ENCODE measurements at places on chromosomes 1 and 21.

DNA sequence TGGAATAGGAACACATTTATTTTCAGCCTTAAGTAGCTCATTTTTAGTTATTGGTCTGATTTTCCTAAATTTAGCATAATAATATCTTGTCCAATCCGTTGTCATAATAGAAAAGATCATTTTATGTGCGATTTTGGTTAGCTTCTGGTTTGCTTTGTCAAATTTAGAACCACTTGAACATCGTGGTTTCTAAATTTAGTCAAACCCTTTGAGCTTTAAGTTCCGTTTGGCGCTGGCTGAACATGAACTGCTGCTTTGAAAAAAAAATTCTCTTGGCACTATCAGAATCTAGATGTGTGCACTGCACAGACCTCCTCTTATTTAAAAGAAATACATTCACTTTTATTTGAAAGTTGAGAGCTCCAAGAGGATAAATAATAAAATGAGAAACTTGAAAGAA, 370.6 kb downstream of the PTPRC start:
- no peak for DNase-seq

DNA sequence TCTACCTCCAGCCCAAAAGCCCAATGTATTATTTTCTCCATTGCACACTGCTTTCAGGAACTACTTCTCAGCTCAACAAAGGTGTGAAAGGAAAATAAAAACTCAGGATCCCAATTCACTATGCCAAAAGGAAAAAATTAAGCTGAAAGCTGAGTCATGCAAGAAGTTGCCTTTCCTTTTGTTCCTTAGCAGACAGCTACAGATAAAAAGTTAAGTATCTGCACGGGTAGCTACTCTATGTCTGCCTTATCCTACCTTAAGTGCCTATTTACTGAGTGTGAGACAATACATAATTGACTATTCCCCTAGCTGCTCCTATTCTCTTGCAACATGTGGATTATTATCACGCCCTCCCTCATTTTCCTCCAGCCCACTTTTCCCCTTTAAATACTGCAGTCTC, 84.1 kb downstream of the ADCY10 start:
- no peak for DNase-seq

DNA sequence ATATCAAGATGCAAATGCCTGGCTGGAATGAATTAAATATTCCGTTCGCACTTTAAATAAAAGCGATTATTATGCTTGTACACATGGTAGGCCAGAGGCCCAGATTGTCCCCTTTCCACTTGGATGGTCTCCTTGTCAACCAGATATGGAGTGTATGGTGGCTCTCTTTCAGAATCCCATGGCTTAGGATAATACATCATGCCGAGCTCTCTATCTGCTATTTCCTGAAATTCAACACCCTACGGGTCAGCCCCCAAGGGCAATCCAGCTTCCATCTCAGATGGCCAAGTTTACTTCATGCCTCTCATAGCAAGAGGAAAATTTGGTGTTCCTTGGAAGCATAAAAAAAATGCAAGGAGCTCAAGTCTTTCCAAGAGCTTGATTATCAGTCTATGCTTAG, 25.4 kb upstream of the FMO1 start:
- no peak for DNase-seq

- no peak for DNase-seq
Measured at GRCh38 chr1:178724728-178725465, at the start of gene RALGPS2. Gene RALGPS2 (plus strand): TSS chr1:178725244. CDS start chr1:178776765, 51,521 bp downstream.

- DNase-seq, result no peak
Measured at GRCh38 chr1:60890664-60891063, 191.7 kb upstream of the NFIA start.

DNA sequence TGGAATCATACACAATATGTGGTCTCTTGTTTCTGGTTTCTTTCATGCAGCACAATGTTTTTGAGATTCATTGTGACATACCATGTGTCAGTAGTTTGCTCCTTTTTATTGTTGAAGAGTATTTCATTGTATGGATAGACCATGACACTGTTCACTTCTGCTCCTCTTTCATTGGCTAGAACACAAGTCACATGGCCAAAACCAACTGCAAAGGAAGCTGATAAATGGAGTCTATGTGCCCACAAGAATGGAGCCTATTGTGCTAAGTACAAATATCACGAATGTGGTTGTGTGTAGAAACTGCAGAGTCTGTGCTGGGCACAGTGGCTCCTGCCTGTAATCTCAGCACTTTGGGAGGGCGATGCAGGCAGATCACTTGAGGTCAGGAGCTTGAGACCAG, 28.6 kb upstream of the FNBP1L start:
- DNase-seq, result no peak

DNA sequence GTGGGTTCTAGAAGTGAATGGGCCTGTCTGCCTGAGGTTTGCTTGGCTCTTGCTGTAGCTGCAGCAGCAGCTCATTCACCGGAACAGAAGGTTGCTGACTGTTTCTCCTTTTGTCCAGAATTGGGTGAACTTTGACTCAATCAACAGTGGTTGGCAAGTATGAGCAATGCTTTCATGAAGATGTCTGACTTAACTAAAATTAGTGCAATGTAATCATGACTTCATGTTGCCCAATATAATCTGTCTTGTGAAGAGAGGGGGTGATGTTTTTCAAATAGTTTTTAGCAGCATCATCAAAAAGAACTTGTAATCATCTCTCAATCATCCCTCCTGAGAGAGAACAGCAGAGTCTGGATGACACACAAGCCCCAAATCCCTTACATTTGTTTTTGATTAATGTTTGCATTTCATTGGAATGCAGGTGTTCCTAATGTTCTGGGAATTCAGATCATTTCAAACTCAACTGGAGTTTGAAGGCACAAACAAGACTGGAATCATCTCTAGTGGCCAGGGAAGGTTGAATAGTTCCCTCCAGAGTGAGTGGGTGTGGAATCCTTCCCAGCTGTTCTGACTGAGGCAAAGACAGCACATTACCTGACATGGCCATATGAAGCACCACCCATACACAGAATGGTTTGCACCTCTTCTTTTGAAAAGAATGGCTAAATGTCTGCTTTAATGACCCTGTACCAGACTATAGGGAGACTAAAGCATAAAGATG, 82.9 kb downstream of the HLX start:
- DNase-seq, result peak; percentile 76

DNA sequence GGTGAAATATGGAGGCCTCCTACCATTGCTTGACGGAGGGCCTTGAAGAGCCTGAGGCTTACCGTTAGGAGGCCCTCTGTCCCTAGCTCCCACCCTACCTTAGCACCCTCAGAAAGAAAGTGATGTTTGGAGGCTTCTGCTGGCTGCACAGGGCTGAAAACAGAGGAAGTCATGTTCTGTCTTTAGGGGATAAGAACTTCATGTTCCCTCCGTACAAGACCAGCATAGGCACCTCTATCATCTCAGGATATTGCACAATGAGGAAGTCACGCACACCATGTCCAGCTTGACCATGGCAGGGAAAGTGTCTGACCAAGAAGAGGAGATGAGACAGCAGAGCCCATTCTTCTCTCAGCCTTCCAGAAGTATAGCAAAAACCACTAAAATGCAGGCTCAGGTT, 13.8 kb downstream of the ADORA3 start:
- DNase-seq, result no peak

GRCh38 chr1:167387251-167387910, 130.9 kb downstream of the CD247 start:
- DNase-seq, result no peak

GRCh38 chr1:232009741-232010140, 383.2 kb downstream of the DISC1 start:
- no peak for DNase-seq

- no peak for DNase-seq
Measured at GRCh38 chr1:182629499-182630096, 25.4 kb upstream of the RGS16 start.

- no peak for DNase-seq
Measured at GRCh38 chr1:211908951-211909350, 78.4 kb upstream of the LPGAT1 start.

- DNase-seq, result no peak
Measured at GRCh38 chr1:203906932-203907331, 45.5 kb downstream of the SNRPE start.

DNA sequence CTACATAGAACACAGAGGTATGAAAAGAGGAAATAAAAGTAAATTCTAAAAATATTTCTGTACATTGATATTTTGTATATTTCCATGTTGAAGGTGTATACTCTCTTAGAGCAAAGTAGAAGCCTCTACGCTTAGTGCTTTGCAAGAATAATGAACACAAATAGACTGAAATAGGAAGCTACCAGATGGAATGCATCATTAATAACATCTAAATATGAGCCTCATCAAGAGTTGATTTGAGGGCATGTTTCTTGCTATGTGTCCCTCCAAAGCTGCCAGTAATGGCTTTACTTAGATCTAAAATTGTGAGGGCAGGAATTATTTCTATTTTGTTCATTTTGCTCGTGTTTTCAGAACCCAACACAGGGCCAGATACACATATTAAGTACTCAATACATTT, 94.4 kb downstream of the KCNT2 start:
- no peak for DNase-seq

- DNase-seq, result no peak
Measured at GRCh38 chr1:184854036-184854435, 99.4 kb upstream of the EDEM3 start.

GRCh38 chr21:37087188-37087587, 14.1 kb downstream of the TTC3 start:
- no peak for DNase-seq

DNA sequence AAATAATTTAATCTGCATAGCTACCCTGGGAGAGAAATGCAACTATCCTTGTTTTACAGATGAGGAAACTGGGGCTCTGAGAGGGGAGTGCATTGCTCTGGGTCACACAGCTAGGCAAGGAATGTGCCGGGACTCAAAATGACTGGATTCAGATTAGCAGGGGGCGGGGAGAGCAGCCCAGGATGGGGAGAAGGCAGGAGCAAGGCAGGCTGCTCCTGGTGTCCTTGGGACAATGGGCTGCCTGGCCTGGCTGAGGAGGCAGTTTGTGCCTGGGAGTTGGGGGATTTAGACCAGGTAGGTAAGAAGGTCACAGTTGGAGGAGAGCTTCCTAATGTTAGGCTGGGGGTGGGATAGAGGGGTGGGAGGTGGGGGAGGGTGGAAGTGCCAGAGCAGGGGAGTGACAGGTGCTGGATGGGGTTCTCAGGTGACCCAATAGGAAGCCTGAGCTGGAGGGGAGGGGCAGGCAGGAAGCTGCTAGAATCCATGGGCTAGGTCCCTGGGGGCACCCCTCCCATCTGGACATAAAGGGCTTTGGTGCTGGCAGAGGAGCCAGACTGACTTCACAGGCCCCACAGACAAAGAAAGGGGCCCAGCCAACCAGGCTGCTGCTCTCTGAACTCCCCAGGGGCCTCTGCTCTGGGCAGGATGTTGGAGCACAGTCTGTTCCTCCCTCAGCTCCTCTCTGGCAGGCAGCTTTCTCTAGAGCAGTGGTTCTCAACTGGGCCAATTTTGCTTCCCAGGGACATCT, 29.0 kb downstream of the TRIM62 start:
- peak; percentile 88 for DNase-seq

GRCh38 chr1:47409311-47410067, 6.6 kb upstream of the FOXE3 start:
- DNase-seq, result no peak

- DNase-seq, result no peak
Measured at GRCh38 chr1:41122851-41123518, 101.5 kb upstream of the SLFNL1 start.

DNA sequence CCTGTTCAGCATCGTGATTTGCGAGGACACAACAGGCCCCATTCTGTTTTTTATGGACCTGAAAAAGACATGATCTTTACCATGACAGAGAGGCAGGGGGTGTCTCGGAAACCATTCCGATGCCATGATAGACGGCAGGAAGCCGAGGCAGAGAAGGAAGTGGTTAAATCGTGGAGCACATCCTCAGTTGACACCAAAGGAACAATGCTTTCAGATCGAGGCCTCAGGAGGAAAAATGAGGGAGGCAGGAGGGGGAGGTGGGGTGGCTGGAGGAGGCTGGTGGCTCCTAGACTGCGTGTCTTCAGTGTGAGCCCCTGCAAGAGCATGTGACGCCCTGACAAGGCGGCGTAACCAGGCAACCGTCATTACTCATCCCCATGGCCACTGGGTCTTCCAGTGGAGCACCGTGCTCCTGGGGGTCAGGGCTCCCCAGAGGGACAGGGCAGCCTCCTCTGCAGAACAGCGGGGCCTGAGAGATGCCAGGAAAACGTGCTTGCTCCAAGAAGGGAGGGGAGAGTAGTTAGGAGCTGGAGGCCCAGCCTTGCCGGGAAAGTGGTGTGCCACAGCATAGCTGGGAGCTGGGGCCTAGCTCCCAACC, 172.8 kb upstream of the TMEM51 start:
- DNase-seq, result no peak

DNA sequence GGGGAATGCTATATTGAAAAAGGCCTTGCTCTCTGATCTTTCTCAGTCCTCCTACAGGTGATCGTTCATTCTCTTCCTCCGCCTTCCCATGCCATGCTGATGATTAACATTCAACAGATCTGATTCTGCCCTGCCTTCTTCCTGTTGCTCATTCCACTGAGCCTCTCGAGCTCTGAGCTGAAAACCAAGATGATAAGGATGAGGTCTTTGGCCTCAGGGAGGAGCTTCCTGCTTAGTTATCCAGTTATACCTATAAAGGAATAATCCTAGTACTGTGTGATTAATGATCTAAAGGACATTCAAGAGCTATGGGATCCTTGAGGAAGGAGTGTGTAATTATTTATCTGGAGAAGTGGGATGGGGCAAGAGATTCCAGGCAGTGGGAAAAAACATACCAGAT, 25.2 kb upstream of the MAP3K7CL start:
- DNase-seq, result no peak

DNA sequence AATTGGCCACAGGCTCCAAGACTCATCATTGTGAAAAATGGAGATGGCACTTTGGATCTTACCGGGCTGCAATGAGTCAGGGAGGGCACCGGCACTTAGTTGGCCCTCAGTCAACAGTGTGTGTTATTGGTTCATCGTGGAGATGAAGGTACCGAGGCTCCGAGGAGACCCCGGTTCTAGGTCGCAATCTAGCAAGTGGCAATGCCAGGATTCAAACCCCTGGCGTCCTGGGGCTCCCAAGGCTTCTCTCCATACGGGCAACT, 49.0 kb upstream of the ACOT11 start:
- no peak for DNase-seq

DNA sequence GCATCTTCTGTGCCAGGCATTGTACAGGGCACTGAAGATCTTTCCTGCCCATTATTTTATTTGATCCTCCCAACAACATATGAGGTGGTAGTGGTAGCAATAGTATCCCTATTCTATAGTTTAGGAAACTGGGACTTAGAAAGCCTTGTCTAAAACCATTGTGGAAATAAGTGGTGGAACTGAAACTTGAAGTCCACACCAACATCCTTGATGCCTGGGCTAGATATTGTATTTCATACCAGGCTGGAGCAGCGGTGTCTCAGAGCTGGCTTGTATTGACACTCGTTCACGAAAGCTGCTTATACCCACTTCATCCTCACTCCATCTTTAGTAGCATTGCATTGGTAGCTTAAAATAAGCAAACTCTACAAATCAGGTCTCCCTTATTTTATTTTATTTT, 9.7 kb upstream of the CTSS start:
- DNase-seq, result no peak
